ENCODE measurements at places on chromosomes 5 and 9.

GRCh38 chr9:133323211-133323610 lies 12.8 kb downstream of the SURF6 start:
- no peak for DNase-seq

DNA sequence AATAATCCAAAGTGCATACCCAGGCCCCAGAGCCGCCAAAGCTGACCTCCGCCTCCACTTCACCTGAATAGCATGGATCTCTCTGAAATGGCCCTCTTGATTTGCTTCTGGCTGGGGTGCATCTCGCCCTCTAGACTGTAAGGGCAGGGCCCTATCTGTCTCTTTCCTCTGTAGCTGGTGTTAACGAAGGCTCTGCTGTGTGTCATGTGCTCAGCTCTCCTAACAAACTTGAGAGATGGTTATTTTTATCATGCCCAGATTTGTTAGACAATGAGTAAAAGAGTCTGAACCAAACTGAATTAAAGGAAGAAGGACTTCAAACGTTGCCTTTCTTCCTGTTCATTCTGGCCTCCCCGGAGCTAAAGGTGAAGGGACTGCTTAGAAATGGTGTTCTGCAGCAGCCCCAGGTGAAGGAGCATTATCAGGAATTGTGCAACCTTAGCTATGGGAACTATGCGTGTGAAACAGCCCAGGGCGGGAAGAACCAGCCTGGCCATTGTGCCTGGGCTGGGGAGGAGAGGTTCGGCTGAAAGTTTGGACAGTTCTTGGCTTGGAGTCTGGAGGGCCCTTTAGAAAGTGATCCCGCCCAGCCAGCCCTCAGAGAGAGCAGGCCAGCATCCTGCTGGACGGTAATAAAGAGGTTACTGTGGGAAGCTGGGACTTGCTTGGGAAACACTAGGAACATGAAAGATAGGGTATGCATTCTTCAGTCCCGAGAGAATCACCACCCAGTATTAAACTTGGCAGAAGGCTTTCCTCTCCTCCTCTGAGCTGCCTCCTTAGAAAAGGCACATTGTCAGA lies 73.5 kb downstream of the WWC1 start:
- no peak for DNase-seq

DNA sequence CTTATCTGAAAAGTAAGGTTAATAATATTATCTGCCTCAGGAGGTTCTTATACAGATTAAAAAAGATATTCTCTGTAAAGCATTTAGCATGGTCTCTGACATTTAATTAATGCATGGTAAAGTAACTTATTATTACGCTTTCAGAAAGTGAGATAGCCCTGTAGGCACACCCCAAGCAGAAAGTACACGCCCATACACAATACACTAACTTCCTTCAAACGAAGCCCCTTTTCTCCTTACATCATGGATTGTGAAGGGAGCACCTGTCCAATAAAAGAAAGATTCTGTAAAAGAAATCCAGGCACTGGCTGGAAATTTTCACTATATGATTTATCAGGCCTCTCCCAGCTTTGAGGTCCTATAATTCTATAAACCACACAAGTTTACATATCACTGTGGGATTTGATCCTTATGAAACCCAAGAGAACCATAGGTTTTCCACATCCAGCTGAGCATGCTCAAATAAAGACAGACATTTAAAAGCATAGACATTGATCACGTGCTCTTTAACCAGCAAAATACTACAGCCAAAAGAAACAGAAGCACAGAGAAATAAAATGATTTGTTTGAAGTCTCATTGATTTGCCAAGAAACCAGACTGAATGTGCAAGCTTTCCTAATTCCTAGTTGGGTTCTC lies 14.1 kb upstream of the NR3C1 start:
- DNase-seq: no peak

GRCh38 chr5:177982956-177983355 lies 13.1 kb downstream of the PROP1 start:
- no peak for DNase-seq

DNA sequence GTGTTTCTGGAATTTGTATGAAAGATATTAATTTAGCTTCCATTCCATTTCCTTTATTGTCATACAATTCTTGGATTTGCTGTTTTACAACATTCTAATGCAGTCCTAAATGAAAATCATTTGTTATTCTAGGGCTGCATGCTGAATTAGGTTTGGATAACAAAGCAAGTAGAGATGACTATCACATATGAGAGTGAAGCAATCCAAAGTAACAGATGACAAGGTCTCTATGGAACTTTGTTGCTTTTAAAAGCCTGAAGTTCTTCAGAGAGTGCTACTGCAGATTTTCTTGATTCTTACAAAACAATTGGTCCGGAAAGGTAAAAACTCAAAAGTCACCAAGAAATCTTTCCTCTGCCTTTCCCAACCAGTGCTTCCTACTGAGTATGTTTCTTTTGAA lies 56.9 kb upstream of the VCAN start:
- DNase-seq: no peak

DNA sequence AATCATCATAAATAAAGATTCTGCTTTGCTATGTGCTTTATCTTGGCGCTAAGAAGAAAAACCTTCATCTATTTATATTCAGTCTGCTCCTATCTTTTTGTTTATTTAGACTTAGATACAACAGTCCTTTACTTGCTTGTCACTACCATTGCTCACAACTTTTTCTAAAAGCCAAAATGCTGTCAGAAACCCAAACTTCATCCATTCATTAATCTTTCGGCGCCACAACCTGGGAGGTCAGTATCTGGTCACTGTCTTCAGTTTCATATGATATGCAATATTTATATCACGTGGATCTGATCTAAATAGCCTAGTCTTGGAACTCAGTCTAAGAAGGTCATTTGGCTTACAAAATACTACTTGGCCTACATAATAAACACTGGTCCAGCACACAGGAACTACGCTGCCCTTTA lies 159.3 kb upstream of the TARS1 start:
- no peak for DNase-seq

GRCh38 chr5:123496892-123497291 lies 15.1 kb upstream of the CSNK1G3 start:
- no peak for DNase-seq

DNA sequence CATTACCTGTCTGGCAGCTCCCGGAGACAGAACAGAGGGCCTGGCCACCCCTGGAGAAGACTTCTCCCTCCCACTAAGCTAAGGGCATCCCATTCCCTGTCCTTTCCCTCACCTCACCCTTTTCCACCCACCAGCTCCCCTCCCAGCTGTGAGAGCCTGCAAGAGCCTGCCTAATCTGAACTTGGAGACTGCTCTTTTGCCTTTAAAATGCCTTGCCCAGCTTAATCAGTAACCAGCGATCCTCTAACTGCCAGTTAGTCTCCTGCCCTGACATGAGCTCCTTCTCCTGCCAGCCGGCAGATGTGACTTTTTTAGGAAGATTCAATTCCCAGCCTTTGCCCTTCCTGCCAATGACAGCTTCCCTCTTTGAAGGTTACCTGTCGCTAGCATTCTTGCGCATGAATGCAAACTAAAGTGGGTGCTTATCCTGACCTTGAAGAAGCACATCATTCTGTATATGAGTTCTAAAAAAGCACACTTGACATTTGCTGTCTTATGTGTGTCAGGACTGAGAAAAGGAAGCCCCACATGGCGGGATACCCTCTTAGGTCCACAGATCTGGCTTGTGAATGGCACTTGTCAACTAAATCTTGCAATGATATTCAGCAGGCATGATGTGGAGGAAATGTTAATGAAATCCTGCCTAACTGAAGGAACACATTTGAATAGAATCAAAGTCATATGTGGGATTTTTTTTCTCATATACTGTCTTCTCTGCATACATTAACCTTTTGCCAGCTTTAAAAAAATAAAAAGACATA lies 411.2 kb upstream of the SLC30A5 start:
- no peak for DNase-seq

GRCh38 chr9:92404042-92404836 lies at the start of gene OGN:
Gene OGN (minus strand): TSS chr9:92404578. CDS start chr9:92403407, 1,171 bp downstream.
- no peak for DNase-seq

- no peak for DNase-seq
Measured at GRCh38 chr5:152511531-152512132, 106.6 kb upstream of the NMUR2 start.

DNA sequence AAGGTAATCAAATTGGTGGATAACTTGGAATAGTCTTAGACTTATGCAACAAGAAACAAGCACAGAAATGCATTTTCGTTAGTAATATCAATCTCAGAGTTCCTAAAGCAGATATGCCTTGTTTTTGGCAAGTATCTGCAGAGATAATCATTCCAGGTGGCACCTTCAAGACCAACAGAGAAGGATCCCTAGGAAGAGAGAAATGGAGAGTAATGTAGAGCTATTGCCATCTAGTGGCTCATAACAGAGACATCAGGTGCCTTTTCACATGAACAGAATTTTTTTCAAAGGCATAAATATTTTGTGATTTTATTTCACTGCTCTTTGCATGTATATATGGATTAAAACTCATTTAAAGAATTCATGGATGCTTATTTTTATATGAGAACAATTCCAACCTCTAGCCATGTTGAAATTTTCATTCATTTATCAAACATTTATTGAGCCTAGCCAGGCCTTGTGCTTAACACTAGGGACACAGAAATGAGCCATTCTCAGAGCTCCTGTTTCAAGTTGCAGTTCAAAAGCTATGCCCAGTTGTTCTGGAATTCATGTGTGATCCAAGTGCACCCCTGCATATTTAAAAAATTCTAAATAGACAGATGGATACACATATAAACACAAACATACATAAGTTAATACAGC lies 117.5 kb upstream of the OR13F1 start:
- DNase-seq: peak; percentile 81

- DNase-seq: no peak
Measured at GRCh38 chr9:6788162-6789016, 30.6 kb downstream of the KDM4C start.

Measured in NCI-H1105 treated with DMSO at 0.1 percent for 48 hours (cell line).